ENCODE measurements at places on chromosomes 4 and X.
A peak's percentile ranks its signal among the peaks of the same experiment; 100 is the strongest.

DNA sequence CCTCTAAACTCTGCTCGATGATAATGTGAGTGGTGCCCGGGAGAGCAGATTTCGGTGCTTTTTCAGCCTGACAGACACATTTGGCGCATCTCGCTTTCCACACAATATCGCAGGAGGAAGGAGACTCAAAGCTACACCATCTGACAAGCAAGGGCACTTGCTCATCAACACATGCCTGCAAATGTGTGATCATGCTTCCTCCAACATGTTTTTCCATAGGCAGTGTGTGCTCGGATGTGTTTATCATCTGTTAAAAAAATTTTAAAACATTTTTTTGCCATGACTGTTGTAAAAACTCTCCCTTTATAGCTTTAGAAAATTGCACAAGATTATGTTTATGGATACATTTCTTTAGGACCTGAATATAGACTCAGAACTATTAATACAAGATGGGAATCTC lies 170.3 kb upstream of the PUDP start:
- no peak for DNase-seq

DNA sequence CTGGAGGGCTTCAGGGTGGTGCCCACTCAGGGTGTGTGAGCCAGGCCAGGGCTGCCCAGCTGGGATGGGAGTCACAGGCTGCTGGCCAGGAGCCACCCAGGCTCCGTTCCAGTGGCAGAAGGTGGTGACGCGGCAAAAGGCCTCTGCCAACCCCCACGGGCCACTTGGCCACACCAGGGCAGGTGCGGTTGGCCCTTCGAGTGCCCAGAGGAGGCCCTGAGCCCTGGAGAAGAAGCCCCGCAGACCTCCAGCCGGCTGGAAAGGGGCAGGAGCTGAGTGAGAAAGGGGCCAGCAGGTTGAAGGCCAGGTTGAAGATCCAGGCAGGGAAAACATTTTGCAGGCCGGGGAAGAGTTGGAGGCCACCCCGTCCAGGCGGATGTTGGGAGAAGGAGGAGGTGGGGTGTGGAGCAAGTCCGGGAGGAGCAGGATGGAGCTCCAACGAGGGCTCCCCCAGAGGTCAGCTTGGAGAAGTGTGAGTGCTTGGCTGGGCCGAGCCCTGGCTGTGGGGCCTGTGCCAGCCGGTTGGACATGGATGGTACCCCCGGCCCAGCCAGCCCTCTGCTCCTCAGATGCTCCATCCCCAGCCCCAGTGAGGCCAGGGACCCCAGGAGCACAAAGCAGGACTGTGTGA lies 2.8 kb upstream of the CPLX1 start:
- DNase-seq = no peak

- no peak for DNase-seq
These were observed 249.7 kb upstream of the TET2 start for GRCh38 chr4:104896660-104897645.

DNA sequence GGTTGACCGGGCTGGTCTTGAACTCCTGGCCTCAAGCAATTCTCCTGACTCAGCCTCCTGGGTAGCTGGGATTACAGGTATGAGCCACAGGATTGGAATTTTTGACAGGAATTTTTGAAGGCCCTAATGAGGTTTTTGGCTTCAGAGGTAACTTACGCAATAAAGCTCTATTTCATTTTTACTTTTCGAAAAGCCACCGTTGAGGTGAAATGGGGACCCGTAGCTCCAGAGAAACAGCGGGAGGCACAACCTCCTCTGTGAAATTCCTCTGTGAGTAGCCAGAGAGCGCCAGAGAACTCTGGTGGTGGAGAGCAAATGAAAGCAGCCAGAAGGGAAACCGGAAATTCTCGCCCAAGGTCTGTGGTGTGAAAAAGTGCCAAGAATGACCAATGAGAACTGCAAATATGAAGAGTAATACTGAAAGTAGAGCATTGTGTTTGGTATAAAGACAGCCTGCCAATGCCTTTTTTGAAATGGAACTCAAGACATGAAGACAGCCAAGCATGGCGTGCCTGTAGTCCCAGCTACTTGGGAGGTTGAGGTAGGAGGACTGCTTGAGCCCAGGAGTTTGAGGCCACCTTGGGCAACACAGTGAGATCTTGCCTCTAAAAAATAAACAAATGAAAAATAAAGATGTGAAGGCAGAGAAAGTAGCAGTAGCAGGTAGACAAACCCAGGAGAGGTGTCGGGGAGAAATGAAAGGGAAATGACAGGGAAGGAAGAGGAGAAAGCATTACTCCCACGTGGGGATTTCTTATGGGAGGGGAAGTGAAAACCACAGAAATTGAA lies 33.0 kb upstream of the TMEM131L start:
- DNase-seq = peak; percentile 41

DNA sequence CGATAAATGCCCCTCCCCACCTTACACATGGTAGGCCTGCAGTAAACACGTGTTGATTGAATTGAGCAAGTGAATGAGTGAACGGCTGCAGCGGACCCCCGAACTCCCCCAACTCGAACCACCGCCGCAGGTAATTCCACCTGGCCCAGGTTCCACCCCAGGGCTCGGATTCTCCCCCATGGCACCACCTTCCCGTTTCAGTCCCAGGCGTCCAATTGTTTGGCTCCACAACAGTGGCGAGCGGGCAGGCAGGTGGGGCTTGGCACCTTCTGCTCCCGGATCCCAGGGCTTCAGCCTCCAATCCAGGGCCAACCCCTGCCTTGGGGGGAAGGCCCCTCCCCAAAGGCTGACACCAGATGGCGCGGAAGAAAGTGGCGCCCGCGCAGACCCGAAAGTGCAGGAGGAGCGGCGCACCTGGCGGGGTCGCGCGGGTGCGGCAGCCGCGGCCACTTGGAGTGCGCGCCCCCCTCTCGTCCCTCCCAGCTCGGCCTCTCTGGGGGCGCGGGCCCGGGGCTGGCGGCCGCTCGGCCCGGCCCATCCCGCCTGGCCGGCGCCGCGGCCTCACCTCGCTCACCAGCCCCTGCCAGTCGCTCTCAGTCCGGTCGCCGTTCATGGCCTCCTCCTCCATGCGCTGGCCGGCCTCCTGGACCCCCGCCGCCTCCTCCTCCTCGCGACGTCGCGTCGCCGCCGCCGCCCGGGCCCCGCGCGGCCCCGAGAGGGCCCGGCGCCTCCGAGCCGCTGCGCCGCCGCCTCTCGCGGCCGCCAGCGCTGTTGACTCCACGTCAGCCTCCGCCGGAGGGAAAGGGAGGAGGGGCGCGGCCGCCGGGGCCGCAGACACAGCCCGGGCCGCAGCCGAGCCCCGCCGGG lies at the start of gene CCDC149:
CCDC149 (minus strand) TSS at position 791 of the 867 bp plus-strand sequence; CDS start at position 613, 178 bp downstream.
- DNase-seq = no peak

- no peak for DNase-seq
These were observed 5.7 kb downstream of the SH3BP2 start for GRCh38 chr4:2798399-2799223.

DNA sequence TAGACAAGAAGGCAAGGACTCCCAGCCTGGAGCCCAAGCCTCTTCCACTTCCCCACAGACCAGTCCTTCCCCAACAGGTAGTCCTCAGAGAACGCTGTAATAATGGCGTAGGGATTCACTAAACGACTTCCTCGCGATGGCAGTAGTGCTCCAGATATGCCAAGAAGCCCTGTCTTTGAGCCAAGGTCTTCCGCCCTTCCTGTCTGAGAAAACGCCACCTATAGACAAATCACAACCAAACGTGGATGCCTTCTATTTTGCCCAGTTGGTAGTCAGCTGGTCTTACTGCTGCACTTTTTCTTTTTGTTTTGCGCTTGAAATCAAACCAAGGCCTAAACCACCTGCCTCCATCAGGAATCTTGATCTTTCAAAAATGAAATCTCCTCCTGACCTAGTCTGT lies 203.3 kb downstream of the OR13H1 start:
- DNase-seq = no peak

GRCh38 chrX:19152762-19153161 lies 30.5 kb upstream of the ADGRG2 start:
- DNase-seq = no peak

DNA sequence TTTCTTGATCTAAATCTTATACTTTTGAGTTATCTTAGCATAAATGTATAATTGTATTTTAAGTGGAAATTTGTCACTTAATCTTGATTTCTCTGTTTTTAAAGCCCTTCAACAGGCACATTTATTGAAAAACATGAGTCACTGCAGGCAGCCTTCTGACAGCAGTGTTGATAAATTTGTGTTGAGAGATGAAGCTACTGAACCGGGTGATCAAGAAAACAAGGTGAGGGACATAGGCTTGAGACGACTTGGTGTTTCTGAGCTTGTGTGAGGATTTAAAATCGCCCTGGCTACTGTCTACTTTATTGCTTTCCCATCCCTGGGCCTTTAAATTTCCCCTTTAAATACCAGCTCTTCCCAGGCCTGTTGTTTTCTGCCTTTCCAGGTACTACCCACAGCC lies 55.7 kb downstream of the HTT start:
- DNase-seq = no peak

DNA sequence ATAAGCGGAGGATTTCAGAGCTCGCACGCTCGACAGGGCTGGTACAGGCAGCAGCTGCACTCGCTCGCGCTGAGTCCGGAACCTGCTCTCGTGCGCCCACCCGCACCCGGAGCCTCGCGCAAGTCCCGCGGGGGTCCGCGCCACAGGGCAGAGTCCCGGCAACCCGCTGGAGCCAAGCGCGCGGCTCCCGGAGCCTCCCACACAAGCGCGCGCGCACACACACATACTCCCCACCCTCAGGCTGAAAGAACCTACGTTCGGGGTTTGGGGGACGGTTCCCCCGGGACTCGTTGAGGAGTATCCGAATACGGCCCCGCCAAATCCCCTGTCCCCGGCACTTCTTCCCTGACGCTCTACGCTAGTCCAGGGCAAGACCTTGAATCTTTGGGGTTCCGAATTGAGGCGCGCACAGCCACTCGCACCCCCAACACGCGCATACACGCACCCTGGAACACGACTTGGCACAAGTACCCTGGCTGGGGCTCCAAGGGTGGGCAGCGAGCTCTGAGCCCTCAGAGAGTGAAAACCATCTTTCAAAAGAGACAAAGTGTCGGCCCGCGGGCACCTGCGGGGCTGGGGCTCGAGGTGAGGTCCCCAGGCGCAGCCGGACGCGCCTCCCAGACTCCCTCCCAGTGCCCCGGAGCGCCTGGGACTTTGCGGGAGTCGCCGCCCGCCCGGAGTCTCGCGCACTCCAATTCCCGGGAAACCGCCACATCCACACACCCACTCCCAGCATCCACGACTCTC lies 952 bp downstream of the ANOS1 start:
- DNase-seq = no peak

DNA sequence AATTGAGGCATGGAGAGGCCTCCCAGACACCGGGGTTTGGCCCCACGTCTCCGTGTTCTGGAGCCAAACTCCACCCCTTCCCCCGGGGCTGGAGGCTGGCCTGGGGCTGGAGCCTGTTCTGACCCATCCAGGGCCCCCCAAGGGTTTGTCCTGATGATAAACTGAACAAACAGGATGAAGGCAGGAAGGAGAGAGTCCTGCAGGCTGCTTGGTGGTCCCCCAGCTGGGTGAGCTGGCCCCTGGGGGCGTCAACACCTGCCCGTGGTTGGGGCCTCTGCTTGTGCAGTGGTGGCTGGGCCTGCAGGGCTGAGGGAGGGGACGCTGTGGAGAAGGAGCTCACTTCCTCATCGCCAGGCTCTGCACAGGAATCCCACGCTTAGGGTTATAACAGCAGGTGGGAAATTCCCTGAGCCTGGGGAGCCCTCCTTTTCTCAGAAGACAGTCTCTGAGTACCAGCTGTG lies 2.3 kb downstream of the SH3TC1 start:
- DNase-seq = peak; percentile 24

DNA sequence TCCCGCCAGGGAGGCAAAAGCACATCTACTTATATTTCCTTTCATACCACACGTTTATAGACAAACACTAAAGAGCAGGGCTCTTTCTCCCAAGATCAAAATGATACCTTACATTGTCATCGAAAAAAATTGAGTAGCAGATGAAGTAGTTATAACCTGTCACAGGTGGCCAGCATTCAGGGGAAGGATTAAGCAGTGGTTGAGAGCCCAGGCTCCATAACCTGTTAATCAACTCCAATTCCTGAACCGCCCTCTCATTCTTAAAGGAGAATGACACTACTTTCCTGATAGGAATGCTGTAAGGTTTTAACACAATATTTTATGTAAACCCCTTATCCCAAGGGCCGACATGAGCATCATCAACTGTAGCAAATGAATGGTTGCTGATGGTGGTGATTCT lies 268.9 kb upstream of the KCNIP4 start:
- DNase-seq = no peak

DNA sequence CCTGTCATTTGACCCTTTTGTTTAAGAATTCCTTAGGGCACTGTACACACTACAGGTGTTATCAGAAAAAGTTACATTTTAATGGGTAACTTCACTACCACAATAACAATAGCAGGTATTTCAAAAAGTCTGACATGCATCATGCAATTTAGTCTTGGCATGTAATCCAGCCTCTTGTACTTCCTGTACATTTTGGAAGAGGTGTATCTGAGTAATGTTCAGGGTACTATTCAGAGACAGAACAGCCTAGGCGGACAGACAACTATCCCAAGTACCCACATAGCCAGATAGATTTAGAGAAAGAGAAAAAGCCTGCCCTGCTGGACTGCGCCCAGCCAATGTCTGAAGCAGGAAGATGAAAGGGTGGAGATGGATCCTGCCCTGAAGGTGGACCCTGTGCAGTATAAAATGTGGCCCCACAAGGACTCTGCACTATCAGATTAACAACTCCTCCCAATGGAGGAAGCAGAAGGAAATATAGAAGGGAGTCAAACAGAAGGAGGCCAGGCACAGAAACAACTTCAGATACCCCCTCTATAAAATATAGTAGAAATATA lies 8.5 kb downstream of the UGT2B7 start:
- no peak for DNase-seq

GRCh38 chrX:152925835-152926234 lies 28.0 kb downstream of the ZNF185 start:
- no peak for DNase-seq

DNA sequence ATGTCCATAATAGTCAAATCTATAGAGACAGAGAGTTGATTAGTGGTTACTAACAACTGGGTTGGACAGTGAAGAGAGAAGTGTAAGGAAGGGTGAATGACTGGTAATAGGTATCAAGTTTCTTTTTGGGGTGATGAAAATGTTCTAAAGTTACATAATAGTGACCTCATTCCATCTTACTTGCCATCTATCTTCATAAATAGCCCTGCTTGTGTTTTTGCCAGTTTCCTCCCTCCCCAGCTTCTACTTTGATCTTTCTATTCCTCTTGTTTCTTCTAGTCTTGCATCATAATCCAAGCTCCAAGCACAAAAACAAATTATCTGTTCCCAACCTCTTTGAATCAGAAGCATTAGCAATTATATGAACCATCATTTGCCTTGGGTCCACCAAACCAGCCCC lies 40.2 kb upstream of the TET2 start:
- no peak for DNase-seq

DNA sequence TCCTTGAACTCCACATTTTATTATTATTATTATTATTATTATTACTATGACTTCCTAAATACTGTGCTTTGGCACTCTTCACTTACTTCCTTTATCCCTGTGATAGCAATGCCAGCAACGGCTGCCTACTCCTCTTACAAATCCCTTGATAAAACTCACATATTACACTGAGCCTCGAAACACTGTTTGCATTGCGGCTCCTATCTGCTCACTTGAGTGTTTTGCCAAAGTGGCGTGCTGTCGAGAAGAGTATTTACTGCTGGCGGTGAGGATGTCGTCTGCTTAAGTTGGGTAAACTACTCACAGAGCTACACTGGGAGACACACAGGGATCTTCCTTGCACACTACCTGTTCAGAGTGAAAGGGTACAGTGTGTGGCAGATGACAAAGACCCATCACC lies 143.4 kb upstream of the VCX3A start:
- no peak for DNase-seq
